ENCODE measurements at places on chromosomes 6 and 20.

DNA sequence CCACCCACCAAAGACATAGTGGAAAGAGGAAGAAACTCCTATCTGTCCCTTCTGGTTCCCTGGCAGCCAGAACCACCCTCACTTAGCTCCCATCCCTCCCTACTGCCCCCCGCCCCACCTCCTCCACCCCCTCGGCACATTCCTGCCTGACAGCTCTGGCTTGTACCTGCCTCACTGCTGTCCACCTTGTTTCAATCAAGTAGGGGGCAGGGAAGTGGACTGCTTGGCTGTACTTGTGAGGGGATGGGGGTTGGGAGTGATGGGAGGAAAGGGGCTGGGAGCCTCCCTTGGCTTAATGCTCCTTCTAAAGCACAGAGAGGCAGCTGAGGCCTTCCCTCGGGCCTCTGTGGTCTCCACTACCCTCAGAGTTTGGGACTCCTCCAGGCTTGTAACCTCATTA is 22.1 kb upstream of the ZNF76 start:
- no peak for DNase-seq

DNA sequence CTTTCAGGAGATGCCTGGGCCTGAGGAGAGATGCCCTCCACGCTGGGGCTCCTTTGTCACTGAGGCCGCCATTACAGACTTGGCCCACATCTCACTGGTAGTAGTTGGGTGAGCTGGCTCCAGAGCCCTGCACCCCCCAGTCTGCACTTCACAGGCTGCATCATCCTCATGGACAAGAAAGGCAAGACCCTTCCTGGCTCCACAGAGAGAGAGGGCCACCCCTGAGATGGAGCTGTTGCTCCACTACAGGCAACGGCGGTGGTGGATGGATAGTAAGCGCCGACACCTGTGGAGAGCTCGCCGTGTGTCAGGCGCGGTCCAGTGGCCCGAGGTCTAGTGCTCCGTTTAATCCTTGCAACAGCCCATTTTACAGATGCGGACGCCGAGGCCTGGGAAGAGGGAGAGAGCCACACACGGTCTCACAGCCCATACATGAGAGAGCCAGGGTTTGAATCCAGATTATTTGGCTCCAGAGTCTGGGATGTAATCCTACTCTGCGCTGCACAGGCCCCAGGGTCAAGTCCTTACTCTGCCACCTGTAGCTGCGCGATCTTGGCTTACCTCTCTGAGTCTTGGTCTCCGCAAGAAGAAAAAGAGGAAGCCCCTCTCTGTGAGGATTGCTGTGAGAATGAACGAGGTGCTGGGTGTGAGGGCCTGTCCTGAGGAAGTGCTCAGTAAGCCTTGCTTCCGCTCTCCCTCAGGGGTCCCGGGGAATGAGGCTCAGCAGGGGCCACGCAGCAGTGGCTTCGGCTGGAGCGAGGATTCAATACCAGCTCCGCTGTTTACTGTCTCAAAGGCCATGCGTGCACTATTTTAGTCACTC is 34.5 kb downstream of the SPDEF start:
- no peak for DNase-seq

GRCh38 chr6:42449917-42450476 is 1.7 kb downstream of the TRERF1 start:
- no peak for DNase-seq

DNA sequence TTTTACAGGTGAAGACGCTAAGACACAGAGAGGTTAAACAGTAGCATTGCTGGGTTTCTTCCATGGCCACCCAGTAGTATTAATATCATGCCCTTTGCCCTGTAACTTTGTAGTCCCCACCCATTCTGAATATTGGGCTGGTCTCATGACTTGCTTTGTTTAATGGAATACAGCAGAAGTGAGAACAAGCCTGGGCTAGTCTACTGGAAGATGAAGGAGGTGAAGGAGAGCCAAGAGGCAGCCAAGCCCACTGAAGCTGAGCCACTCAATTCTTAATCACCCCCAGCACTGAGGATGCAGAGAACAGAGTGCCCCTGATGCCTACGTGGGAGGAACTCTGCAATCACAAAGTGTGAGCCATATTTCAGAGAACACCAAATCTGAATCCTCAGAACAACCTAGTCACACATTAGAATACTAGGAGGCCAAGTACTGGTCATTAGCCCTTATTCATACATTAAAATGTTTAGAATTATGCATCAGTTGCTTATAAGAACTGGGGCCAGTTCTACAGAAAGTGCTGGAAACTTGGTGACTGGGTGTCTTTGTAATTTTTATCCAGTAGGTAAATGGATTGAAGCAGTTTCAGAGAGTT is 270.1 kb upstream of the PRND start:
- DNase-seq, result no peak

Data from stimulated activated CD8-positive, alpha-beta memory T cell treated with anti-CD3 and anti-CD28 coated beads, Interleukin-2, amount 100 ng/mL, for 48 hours (primary cell).